T-helper 17 cell (primary cell): ENCODE measurements at places on chromosomes 5 and 9.

DNA sequence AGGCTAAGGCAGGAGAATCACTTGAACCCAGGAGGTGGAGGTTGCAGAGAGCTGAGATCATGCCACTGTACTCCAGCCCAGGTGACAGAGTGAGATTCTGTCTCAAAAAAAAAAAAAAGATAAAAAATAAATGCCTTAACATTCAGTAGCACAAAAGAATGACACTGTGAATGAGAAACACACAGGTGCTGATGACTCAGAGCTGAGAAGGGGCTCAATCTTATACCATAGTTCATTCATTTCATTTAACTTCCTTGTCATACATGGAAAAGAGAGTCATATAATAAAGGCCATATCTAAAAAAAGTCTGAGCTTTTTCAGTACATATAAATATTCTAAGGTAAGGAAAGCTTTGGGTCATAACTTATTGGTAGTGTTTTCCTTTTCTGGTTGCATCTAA is 40.6 kb downstream of the WWC1 start:
- no peak for DNase-seq

DNA sequence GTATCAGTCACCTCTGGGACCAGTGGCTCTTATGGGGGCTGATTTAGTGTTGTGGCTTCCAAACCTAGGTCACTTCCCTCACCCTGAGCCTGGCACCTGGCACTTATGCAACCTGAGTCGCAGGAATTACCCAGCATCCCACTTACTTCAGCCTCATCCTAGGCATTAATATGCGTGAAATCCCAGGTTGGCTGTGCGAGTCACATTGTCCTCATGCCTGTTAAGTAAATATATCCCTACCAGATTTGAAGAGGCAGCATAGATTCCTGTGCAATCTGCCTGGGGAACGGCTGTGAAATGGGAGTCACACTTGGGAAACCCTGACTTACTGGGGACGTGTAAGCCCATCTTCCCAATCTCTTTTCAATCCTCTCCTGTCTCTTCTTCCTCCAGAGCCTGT is 42.7 kb upstream of the AKNA start:
- DNase-seq: no peak

DNA sequence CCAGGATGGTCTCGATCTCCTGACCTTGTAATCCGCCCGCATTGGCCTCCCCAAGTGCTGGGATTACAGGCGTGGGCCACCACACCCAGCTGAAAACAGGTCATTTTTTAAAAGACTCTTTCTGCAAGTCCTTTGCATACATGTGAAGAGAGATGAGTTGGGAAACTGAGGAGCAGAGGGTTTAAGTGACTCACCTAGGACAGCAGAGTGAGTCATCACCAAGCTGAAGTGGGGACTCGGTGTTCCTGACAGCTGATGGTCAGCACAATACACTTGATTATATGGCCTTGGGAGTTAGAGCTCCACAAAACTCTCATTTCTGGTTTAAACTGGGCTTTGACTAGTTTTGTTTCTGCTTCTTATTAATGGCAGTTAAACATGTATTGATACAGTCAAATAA is 38.1 kb upstream of the SSBP2 start:
- no peak for DNase-seq

DNA sequence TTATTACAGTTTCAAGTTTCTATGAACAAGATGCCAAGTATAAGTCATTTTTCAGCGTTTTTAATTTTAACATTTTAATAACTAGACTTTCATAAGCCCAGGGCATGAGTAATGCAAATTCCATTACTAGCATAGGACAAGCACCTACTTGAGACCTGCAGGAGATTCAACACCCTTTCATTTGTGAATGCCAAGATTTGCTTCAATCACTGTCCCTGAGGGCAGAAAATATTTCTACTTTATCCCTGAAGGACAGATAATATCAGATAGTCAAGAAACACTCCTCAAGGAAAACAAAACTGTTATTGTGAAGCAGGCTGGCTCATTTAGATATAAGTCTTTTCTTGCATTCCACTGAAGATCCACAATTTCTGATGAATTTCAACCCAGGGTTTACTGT is 27.7 kb upstream of the ZNF622 start:
- DNase-seq: no peak

DNA sequence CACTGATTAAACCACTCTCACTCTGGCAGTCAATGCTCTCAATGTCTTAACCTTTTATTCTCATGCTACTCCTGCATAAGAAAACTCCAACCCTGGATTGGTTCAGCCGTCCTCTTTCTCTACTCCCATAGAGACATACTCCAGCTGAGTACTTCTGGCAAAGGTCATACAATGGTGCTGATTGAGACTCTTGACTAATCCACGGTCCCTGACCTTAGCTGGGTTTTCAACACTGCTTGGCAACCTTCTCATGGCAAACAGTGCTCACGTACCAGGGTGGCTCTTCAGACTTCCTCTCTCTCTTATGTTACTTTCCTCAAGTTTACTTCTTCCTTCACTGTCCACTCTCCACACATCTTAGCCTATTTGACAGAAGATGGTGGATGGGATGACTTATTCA is 347.6 kb downstream of the RAB3C start:
- no peak for DNase-seq

GRCh38 chr5:96257904-96258303 is 175.1 kb downstream of the PCSK1 start:
- DNase-seq: no peak

- DNase-seq: no peak
These were observed 20.6 kb upstream of the SLC9A3 start for GRCh38 chr5:544675-545355.

DNA sequence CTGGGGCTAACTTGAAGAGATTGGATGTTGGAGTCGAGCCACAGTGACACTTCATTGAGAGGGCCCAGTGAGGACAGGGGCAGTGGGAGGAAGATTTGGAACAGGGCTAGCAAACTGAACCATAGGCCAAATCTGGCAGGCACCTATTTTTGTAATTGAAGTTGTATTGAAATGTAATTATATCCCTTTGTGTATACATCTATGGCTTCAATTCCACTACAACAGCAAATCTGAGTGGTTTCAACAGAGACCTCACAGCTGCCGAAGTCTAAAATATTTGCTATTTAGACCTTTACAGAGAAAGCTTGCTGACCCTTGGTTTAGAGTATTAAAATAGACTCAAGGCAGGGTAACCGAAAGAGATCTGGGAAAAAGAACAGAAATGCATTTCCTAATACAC is 4.7 kb upstream of the TNFSF8 start:
- no peak for DNase-seq

- no peak for DNase-seq
These were observed 124.4 kb downstream of the PLK2 start for GRCh38 chr5:58335518-58335917.

GRCh38 chr9:112173489-112174221 is 1.4 kb downstream of the SUSD1 start:
- DNase-seq: no peak
